ENCODE measurements at places on chromosomes 2 and 18. TPM values are rescaled to one million over a fixed set of nuclear protein-coding genes. Genes with fewer than 3 reads are reported as not detected.

Gene SH3YL1
- total RNA-seq: 48.3 TPM

Gene GRB14
- total RNA-seq: 8.9 TPM

Gene SH2D6
- 1.0 TPM for total RNA-seq

Gene GPR45
- not detected for total RNA-seq

Gene GRHL1
- 2.7 TPM for total RNA-seq

Gene DNAH7
- total RNA-seq: 0.98 TPM

Gene SPDYA
- 1.5 TPM for total RNA-seq

Gene SMAD4
- total RNA-seq: 112 TPM

Gene NXPH2
- not detected for total RNA-seq

Gene LCT
- not detected for total RNA-seq

Gene NAT8
- total RNA-seq: not detected

Gene ASB18
- not detected for total RNA-seq

Gene MALT1
- total RNA-seq: 25.8 TPM

- no peak for DNase-seq
Measured at GRCh38 chr2:31505111-31505510, 75.6 kb downstream of the SRD5A2 start.

- no peak for DNase-seq
Measured at GRCh38 chr18:25016181-25016580, 335.8 kb downstream of the ZNF521 start.

DNA sequence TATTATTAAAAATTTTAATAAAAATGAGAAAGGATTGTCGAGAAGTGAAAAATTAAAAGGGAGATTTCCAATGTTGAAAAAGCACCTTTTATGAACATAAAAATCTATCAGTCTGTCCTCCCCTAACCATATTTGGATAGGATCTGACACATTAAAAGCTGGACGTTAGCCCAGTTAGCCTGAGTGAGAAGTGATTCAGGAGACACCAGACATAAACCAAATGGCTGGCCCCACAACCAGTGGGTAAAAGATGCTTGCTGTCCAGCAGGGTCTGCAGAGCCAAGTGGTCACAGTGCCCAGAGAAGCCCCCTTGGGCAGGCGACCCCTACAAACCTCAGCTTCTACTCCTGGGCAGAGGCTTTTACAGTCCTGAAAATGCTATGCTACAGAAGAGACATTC, 253.8 kb upstream of the LYPD1 start:
- no peak for DNase-seq

- no peak for DNase-seq
Measured at GRCh38 chr2:74369976-74370375, 10.1 kb downstream of the DCTN1 start.

- no peak for DNase-seq
Measured at GRCh38 chr2:22326250-22326649, 1058.7 kb upstream of the KLHL29 start.

- no peak for DNase-seq
Measured at GRCh38 chr2:28595323-28595722, 99.5 kb downstream of the PLB1 start.

DNA sequence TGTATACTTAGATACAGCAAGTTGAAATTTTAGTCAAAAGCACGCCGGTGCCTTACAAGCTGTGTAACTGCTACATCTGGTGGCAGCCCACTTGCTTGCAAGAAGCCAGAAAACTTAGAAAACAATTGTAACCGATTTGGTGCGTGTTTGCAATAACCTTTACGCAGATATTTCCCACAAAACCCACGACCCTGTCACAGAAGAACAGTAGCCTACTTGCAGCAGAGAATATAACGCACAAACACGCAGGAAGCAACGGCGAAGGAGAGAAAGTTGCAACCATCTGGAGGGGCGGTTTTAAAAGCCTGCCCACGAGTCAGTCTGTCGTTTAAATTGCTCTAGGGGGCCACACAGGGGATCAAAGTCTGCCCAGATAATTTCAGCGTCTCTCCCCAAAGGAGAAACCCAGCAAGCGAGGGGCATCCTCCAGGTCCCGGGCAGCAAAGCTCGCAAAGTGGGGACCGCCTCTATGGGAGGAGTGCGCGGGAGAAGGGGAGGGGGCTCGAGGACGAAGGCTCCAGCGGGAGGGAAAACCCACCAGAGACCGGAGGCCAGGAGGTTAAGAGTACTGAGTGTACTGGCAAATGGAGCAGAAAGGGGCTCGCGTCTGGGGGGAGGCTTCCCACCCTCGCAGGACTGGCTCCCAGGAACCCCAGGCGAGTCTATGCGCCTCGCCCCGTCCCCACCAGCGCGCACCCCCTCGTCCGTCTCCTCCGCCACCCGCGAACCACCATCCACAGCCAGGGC, 1.1 kb downstream of the TLK1 start:
- DNase-seq: no peak

GRCh38 chr2:184920451-184920965, 322.2 kb downstream of the ZNF804A start:
- DNase-seq: no peak

DNA sequence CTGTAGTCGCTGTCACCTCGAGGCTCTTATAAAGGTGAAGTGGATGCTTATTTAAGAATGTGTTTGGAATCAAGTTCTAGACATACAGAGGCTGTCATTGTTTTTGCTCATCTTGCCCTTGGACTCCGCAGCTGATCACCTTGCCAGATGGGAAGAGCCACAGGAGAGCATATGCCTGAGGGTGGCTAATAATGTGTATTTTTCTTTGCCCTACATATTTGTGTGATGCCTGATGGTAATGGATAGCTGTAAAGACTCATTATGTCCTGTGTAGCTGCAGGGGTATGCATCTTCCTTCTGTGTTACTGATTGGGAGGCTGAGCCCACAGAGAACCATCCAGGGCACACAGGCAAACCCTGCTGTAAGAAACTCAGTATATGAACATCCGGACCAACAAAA, 61.7 kb downstream of the PRKCE start:
- no peak for DNase-seq

DNA sequence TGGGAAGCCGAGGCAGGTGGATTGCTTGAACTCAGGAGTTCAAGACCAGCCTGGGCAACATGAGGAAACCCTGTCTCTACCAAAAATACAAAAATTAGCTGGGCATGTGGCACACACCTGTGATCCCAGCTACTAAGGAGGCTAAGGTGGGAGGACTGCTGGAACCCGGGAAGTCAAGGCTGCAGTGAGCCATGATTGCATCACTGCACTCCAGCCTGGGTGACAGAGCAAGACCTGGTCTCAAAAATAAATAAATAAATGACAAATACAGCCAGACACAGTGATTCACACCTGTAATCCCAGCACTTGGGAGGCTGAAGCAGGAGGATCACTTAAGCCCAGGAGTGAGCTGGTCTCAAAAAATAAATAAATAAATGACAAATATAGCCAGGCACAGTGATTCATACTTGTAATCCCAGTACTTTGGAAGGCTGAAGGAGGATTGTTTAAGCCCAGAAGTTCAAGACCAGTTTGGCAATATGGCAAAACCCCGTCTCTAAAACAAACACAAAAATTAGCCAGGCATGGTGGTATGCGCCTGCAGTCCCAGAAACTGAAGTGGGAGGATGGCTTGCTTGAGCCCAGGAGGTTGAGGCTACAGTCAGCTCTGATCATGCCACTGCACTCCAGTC, 6.2 kb downstream of the KANSL3 start:
- no peak for DNase-seq

- no peak for DNase-seq
Measured at GRCh38 chr2:196961889-196962288, 35.4 kb upstream of the PGAP1 start.

DNA sequence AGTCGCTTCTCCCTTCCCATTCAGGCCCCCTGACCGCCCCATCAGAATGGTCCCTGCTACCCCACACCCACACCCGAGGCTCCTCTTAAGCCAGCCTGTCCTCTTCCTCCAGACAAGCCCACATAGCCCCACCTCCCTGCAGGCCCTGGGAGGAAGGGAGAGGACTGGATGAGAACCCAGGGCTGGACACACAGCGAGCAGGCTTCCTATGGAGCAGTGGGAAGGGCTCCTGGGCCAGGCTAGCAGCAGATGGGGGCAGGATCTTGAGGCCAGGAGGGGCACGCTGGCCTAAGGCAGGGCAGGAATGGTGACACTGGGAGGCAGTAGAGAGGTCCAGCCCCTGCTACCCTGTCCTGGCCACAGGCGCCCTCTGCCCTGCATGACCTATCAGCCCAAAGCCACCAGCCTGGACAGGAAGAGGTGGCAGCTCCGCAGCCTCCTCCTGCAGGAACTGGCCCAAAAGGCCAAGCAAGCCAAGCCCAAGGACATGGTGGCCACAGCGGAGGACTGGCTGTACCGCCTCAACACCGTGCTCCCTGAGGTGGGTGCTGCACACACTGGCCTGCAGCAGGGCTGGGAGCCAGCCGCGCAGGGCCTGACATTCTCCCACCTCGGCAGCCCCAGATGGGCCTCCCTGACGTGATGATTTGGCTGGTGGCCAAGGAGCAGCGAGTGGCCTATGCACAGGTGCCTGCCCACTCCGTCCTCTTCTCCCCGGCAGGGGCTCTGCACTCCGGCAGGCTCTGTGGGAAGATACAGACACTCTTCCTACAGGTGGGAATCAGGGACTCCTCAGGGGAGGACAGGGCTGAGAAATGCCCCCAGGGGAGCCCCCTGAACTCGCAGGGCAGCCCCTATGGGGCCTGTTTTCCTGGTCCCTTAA, 43.3 kb downstream of the FER1L5 start:
- no peak for DNase-seq

GRCh38 chr2:147600646-147601045, 244.2 kb upstream of the ACVR2A start:
- DNase-seq: no peak

DNA sequence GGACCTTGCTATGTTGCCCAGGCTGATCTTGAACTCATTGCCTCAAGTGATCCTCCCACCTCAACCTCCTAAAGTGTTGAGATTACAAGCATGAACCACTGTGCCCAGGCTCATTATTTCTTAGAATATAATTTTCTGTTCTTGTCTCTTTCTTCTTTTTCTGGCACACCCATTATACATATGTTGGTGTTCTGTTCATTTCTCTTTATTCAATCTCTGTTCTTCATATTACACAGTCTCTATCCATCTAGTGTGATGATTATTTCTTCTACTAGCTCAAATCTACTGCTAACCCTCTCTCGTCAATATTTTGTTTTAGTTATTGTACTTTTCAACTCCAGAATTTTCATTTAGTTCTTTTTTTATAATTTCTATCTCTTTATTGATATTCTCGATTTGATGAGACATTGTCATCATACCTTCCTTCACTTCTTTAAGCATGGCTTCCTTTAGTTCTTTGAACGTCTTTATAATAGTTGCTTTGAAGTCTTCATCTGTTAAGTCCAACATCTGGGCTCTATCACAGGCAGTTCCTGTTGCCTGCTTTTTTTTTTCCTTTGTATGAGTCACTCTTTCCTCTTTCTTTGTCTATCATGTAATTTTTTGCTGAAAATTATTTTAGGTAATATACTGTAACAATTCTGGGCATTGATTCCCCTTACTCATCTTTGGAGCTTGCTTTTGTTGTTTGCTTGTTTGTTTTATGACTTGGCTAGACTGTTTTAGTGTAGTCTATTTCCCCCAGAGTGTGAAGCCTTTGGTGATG, 196.4 kb upstream of the NABP1 start:
- no peak for DNase-seq

GRCh38 chr18:36328916-36329315, 31.4 kb downstream of the FHOD3 start:
- DNase-seq: no peak

GRCh38 chr2:63555931-63556330, 32.3 kb downstream of the WDPCP start:
- no peak for DNase-seq

- DNase-seq: no peak
Measured at GRCh38 chr2:110669079-110669478, 8.8 kb downstream of the BUB1 start.

- DNase-seq: no peak
Measured at GRCh38 chr18:50659091-50660003, 99.5 kb downstream of the MAPK4 start.

GRCh38 chr18:57060814-57061213, 86.1 kb upstream of the BOD1L2 start:
- no peak for DNase-seq

- no peak for DNase-seq
Measured at GRCh38 chr2:214310319-214310718, 100.5 kb upstream of the VWC2L start.

DNA sequence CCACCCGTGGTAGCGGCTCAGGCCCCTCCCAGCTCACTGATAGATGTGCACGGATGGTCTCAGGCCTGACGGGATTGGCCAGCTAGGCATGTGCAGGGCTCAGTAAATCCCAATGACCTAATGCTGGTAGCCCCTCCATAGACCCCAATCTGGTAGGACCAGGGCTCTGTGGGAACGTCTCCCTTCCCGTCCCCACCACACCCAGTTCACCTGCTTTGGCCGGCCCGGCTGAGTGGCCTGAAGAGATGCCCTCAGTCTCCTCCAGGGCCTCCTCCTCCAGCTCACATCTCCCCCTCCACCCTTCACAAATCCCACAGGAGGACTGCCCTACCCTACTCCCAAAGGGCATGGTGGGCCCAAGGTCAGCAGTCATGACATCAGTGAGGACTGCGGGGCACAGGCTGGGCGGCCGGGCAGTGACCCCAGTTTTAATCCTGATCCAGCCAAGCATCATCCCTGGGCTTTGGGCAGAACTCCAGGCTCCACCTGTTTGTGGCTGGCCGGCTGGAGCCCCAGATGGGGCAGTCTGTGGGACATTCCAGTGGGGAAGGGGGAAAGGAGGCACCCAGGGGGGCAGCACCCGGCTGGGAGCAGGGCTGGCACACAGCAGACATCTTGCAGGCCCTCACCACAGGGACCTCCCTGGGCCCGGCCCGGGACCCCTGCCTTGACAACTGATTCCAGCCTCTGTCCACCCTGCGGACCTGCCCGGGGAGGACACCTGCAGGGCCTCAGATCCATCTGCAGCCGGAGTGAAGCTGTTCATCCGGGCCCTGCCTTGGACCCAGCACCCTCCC, 2.3 kb downstream of the KIF1A start:
- DNase-seq: peak; percentile 61

DNA sequence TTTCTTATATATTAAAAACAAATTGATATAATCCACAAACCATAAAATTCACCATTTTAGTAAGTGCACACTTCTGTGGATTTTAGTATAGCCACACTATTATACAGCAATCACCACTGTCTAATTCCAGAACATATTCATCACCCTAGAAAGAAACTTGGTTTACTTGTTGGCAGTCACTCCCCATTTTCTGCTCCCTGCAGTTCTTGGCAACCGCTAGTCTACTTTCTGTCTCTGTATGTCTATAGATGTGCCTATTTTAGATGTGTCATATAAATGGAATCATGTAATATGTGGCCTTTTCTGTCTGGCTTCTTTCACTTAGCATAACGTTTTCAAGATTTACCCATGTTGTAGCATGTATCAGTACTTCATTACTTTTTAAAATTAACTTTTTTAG, 5.7 kb downstream of the CKAP2L start:
- DNase-seq: no peak

- no peak for DNase-seq
Measured at GRCh38 chr2:18976168-18976961, 382.1 kb downstream of the OSR1 start.
